ENCODE measurements at places on chromosomes 7 and 10.
A peak's percentile ranks its signal among the peaks of the same experiment; 100 is the strongest.

DNA sequence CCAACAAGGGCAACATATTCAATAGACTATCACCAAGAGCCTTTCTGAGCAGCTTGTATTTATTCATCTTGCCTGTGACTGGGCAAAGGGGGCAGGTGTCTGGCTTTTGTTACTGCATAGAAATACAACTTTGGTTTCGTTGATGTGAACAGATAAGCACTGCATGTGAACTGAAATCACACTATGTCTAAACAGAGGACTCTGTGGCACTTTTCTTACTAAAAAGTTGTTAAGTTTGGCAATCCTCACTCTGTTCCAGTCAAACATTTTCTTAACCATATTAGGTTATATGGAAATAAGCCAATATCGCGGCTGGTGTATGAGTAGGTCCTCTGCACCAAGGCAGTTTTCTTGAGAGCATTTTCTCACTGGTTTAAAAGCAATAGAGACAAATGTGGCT, 48.5 kb downstream of the CALD1 start:
- no peak for DNase-seq

GRCh38 chr10:50416181-50416824, 165.0 kb upstream of the ASAH2 start:
- DNase-seq, result no peak

DNA sequence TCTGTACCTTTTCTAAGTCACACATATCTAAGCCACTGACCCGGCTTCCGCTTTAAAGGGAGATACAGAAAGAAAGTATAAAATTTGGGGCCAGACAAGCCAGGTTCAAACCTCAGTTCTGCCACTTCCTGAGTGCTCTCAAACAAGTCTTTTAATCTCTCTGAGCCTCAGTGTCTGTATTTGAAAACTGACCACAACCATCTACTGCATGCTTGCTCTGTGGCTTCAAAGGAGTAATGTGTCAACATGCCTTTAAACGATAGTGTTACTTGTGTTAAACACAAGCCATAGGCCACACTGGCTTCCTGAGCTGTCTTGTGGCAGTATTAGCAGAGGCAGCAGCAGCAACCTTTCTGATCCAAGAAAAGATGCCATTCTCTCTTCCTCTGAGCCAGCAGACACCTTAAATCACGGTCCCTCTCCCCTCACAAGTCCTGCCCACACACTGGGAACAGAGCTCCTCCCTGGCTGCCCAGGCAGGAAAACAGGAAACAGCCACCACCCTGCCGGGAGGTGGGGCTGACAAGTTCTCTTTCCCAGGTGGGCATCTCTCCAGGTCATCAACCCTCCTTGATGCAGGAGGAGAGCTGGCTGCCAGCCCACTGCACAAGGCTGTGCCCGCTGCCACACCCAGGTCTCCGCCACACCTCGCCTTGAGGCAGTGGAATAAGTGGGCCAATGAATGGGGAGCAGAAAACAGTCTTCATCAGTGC, 10.7 kb downstream of the HIP1 start:
- DNase-seq, result peak; percentile 68

DNA sequence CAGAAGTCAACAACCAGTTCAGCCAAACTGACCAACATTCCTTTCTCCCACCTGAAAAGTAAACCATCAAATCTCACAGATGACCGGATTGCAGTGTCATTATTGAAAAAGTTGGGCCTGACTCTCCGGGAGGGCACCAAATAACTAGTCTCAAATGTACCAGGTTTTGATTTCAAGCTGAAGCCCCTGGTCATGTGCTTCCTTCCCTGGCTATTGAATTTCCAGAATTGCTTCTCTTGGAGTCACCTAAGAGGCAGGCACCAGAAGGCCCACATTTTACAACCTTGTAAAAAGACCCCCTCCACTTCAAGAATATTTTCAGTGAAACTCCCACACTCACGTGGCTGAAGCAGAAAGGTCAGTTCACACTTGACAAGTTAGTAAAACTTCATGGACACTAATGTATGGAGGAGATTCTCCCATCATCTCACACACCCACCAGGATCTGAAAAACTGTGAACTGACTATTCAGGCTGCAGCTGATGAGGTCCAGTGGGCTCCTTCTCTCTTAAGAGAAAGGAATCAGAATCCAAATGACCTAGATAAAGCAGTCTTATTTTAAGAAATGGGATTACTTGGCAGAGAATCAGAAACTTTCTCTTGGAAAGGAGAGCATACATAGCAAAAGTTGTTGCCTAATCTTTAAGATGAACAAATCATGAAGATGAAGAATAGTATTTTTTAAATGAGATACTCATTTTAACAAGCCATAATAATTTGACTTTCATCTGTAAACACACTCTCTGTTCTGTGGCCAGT, 53.6 kb downstream of the DLD start:
- no peak for DNase-seq

GRCh38 chr10:78630944-78631838, 437.6 kb upstream of the ZMIZ1 start:
- no peak for DNase-seq

DNA sequence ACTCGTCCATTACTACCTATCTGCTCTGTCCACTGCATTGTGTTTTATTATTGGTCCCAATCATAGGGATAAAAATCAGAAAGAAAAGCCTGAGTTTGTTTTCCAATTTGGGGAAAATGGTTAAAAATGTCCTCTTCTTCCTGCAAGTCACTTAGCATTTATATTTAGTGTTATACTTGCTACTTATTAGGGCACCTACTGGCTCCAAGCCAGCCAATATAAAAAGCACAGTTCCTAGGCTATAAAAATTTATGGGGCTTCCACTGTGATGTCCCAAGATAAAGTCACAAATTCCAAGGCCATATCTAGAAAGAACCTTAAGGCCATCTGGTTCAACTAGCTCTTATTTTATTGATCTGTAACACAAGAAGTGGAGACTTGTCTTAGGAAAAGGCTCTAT, 3.2 kb downstream of the SLC35B4 start:
- DNase-seq, result no peak

GRCh38 chr10:95394161-95394880, 103.5 kb upstream of the PDLIM1 start:
- no peak for DNase-seq

DNA sequence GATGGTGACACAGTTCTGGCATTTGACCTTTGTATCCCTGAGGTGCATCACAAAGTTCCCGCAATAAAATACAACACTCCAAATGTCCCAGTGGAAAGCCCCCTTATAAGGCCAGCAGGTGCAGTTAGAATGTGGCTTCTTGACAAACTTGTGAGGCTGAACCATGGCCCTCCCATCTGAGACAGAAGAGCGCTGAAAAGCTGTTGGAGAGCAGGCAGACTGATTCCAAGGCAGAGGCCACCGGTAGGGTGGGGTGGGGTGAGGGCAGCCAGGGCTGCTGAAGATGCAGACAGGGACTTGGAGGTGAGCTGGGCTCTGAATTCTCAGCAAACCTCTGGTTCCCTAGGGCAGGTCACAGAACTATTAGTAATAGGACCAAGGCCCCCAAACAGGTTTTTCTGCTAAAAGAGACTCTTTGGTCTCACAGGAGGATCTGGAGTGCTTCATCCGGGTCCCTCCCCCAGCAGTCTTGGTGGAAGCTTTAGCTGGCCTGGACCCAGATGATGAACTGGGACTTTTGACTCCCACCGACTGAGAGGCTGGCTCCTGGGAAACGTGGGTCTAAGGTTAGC, 15.6 kb upstream of the CHST3 start:
- DNase-seq, result no peak

DNA sequence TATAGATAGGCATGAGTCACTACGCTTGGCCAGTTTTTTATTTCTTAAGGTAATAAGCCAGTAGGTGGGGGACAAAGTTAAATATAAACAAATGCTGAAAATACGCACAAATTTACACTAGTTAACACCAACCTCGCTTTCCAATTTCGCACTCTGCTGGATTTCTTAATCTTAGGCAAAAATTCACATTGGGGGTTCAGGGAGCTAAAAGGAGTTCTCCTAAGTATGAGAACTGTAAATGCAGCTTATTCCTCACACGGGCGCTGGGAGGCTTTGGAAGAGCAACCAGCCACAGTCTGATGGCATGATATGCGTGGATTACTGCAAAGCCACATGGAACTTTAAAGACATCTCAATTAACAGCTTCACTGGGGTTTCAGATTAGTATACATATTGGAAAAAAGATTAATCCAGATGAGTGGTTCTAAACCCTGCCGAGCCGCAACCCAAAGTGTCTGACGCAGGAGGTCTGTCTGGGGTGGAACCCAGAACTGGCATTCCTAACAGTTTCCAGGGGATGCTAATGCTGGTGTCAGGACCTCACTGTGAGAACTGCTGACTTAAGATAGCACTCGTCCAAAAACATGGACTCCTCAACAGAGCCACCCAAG, 16.2 kb downstream of the TNS3 start:
- no peak for DNase-seq

- no peak for DNase-seq
These were observed 10.5 kb upstream of the ZMIZ2 start for GRCh38 chr7:44738051-44738723.

DNA sequence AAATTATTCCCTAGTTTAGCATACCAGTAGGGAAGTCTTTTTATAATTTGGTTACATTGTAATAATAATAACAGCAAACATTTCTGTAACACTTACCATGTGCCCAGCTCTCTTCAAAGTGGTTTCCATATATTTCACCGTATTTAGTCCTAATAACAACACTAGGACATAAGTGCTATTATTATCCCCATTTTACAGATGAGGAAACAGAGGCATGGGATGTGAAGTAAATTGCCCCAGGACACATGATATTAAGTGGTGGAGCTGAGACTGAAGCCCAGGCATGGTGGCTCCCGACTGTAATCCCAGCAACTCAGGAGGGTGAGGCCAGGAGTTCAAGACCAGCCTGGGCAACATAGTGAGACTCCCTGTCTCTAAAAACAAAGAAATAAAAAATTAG, 5.1 kb downstream of the PHYH start:
- DNase-seq, result no peak

DNA sequence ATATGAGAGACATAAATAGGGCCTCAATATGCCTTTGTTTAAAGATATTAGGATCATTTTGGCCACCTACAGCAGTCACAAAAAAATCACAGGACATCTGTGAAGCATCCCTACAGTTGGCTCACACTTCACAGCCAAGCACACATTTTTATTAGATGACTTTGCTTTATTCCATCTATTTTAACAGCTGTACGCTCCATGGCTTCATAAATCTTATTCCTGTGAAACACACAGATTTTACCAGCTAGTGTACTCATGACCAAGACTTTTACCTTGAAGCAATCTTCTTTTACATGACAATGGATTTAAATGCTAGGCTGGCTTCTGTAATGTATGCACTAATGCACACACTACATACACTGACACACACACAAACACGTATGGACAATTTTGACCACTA, 254.8 kb upstream of the PITRM1 start:
- DNase-seq, result no peak

- DNase-seq, result no peak
These were observed 63.4 kb downstream of the C10orf105 start for GRCh38 chr10:71656220-71656619.

GRCh38 chr7:8762803-8763202, 329.4 kb downstream of the NXPH1 start:
- no peak for DNase-seq

DNA sequence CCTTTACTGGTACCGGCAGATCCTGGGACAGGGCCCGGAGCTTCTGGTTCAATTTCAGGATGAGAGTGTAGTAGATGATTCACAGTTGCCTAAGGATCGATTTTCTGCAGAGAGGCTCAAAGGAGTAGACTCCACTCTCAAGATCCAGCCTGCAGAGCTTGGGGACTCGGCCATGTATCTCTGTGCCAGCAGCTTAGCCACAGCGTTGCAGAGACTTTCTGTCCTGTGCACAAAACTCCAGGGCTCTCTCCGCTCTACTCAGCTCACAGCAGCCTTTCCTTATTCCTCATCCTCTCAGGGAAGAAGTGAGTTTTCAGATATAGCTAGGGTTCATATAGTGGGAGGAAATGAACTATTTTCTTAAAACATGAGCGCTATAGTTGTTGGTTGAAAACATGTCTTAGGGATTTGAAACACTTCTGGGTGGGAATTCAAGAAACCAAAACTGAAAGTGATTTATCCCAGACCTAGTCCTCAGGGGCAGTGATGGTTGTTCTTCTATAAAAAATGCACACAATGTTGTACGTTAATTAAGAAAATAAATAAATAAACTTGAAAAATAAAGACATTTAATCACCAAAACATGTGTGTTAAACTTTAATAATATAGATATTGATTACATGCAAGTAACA, 150.2 kb upstream of the PRSS58 start:
- DNase-seq, result no peak

GRCh38 chr7:138433583-138434443, 26.2 kb upstream of the TRIM24 start:
- DNase-seq, result no peak

DNA sequence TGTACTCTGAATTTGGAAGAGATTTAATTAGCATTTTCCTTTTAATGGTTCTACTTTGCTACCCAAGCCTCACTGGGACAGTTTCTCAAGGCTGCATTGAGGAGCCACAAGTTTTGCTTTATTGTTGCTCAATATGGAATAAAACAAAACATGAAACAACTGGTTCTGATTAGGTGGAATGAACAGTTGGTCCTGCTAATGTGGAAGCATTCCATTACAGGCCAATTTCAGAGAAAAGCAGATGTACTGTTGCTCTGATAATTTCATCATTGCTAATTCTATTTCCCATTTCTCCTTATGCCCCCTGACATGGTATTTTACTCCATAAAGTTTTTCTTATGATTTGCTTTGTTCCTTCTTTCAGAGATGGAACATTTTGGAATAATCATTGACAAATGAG, 66.0 kb upstream of the PAPSS2 start:
- no peak for DNase-seq

DNA sequence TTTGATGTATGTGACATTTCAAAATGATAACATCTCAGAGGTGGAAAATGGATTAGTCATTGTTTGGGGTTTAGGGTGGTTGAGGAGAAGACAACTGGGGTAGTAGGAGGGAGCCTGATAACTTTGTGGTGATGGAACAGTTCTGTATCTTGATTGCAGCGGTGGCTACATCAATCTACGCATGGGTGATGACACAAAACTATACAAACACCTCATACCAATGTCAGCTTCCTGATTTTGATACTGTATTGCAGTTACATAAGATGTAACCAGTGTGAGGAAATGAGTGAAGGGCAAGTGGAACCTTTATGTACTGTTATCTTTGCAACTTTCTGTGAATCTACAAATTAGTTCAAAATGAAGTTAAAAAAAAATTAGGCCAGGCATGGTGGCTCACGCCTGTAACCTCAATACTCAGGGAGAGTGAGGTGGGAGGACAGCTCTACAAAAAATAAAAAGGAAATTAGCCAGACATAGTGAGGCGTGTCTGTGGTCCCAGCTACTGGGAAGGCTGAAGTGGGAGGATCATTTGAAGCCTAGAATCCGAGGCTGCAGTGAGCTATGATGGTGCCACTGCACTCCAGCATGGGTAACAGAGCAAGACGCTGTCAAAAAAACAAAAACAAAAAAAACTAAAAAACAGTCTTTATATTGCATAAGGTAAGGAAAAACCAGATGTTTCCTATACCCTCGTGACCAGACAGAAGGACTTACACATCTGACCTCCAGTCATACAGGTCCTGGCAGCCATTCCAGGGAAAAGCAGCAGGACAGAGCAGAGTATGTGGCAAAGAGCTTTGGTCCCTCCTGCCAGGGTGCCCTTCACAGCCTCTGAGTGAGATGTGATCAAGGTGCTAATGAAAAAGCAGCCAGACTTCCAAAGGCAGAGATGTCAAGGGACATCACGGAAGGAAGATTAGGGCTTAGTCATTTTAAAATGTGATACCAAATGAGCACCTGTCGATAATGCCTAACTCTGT, 50.8 kb downstream of the CYTH3 start:
- DNase-seq, result peak; percentile 87

GRCh38 chr7:117827862-117828261, 45.4 kb downstream of the CTTNBP2 start:
- DNase-seq, result no peak

All from MV-4-11 (cell line).